ENCODE measurements at places on chromosomes 12 and 14. TPM values are rescaled to one million over a fixed set of nuclear protein-coding genes. Genes with fewer than 3 reads are reported as not detected.

BICD1 gene
- total RNA-seq, result 12.5 TPM

GALNT8 gene
- total RNA-seq, result 1.8 TPM

RTN1 gene
- not detected for total RNA-seq

PPM1H gene
- not detected for total RNA-seq

- no peak overlapping the region for H3K4me3 ChIP-seq
- no peaks in the 10 kb centered on the region for H3K4me1 ChIP-seq
- H3K36me3 ChIP-seq, result no peaks in the 10 kb centered on the region
Measured at GRCh38 chr12:38711054-38711453, 194.3 kb downstream of the CPNE8 start.

DNA sequence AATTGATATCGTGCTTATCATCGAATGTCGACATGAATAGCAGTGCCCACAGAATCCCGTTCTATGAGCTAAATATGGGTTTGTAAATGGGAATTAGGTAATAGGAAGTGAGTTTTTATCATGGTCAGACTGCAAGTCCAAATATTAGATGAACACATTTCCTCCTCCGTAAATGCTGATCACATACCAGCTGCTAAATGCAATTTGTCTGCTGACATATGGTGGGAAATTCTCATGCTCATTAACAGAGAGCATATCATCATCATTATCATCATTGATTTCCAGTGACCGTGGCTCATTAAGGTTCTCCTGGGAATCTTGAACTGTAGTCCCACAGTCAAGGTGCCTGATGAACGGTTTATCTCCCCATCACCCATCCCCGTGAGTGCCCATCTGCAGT is 998.8 kb upstream of the TMEM132C start:
- no peak for DNase-seq
- no peaks in the 10 kb centered on the region for H3K4me1 ChIP-seq
- H3K36me3 ChIP-seq, result no peaks in the 10 kb centered on the region
- no peaks in the 10 kb centered on the region for H3K27me3 ChIP-seq
- H3K4me3 ChIP-seq, result no peak overlapping the region
- no peak overlapping the region for H3K27ac ChIP-seq
